ENCODE measurements at places on chromosomes 12 and 14.

GRCh38 chr14:29444805-29445204 is 482.8 kb downstream of the PRKD1 start:
- no peak for DNase-seq

GRCh38 chr12:97159377-97159776 is 252.3 kb downstream of the NEDD1 start:
- peak; percentile 72 for DNase-seq

- no peak for DNase-seq
Measured at GRCh38 chr14:88841741-88842140, 17.3 kb downstream of the TTC8 start.

DNA sequence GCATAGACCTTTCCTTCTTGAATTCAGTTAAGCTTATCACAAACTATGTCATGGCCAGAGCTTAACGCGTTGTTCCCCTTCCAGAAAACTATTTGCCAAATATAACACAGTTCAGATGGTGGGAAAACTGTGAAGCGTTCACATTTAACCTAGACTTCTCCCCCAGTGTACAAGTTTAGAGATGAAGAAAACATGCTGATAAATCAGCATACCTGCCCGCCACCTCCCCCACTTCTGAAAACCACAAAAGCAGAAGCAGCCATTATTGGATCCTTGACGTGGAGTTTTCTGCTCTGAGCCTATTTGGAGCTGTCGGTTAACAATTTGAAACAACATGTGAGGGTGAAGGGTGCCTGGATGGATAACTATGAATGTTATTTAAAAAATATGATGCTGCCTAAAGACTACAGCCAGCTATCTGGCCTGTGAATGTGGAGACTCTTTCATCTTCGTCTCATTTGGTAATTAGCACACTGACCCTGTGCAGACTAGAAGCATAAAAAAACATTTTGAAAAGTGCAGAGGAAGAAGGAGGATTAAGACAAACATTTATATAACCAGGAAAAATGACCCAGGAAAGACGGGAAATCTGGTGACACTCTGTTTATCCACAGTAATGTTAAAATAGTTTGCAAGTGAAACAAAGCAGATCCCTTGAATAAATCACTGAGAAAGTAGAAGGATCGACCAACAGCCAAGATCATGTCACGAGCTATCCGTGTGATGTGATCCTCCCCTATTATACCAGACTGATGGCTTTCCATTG is 408.2 kb downstream of the AEBP2 start:
- DNase-seq = no peak

DNA sequence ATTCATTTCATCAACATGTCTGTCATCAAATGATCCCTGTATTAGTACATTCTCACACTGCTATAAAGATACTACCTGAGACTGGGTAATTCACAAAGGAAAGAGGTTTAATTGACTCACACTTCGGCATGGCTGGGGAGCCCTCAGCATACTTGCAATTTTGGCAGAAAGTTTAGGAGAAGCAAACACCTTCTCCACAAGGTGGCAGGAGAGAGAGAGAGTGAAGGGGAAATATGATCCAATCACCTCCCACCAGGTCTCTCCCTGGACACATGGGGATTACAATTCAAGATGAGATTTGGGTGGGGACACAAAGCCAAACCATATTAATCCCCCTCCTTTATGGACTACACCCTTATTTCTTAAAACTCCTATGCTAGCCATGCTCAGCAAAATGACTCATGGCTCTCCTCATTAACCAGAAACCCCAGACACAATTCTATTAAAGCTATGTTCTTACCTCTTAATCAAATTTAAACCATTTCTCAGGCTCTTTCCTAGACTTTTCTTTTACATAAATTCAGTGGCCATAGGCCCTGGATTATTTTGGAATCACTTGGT is 932.3 kb downstream of the FLRT2 start:
- peak; percentile 68 for DNase-seq

- DNase-seq = no peak
Measured at GRCh38 chr12:64561302-64562136, 48.8 kb upstream of the RASSF3 start.

DNA sequence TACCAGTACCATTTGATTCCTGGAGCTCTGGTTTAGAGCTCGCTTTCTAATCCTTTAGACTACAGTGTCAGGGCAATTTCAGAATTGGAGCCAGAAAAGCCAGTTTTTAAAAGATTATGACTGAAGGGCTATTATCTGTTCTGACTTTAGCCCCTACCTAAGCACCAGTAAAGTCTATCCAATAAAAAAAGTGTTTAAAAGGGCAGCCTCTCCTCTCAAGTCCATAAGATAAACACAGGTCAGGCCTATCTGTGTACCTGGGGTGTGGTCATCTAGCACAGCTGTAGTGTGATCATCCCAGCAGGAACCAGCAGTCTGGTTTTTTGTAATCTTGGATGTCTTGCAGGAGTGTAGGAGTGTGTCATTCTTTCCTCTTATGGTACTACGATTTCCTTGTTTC is 6.6 kb downstream of the APPL2 start:
- DNase-seq = no peak

DNA sequence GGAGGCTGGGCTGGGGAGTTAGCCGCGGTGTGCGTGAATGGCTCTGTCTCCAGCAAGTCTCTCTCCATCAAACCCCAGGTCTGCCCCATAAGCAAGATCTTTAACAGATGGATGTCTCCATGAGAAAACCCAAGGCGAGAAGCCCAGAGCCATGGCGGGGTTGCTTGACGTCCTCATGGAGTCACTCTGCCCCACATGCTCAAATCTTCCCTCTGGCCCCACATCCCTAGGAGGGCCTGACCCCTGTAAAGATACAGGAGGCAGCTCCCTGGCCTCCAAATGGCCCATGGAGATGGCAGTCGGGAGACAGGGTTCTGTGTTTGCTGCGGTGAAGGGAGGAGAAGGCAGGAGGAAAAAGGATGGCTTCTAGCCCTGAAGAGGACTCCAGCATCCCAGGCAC is 49.3 kb downstream of the C14orf132 start:
- DNase-seq = no peak

DNA sequence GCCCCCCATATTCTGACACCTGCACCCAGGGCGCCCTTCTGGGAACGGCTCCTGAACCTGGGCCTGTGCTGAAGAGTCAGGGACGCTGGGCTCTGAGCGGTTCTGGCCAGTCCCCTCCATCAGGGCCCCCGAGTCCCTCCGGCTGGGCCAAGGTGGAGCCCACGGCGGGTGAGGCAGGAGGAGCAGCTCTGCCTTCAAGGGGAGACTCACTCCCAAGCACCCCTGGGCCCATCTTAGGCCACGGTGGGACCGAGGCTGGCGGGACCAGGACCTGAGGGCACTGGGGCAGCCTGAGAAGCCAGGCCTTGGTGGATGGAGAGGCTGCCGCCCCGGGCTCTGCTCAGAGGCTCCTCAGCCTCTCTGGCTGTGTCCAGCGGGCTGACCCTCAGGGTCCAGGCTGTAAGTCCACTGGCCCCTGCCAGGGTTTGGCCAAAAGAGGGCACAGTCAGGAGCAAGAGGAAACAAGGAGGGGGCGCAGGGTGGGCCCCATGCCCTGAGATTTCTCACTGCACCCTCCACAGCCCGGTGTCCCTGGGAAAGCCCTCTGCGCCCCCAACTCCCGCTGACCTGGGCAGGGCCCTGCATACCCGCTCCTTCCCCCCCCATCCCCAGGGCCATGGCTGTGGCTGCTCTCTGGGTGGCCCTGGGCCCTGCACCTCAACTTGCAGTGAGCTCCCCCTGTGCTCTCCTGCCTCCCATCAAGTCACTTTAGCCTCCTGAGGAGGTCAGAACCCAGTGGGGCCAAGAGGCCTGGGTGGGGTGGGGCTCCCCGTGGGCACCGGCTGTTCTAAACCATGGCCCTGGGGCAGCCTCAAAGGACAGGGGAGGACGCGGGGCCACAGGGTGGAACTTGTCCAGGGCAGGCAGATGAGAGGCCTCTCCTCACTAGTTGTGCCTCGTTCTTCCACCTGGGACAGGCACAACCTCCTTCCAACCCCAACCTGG is 266.4 kb upstream of the SFSWAP start:
- DNase-seq = no peak

GRCh38 chr12:101779626-101780025 is 40.4 kb upstream of the SYCP3 start:
- no peak for DNase-seq

GRCh38 chr12:6871052-6871957 is 1.8 kb downstream of the SPSB2 start:
- DNase-seq = no peak
